ENCODE measurements at places on chromosomes 13 and 19.

- DNase-seq: no peak
Observed at GRCh38 chr13:35179494-35179893, 237.4 kb downstream of the NBEA start.

DNA sequence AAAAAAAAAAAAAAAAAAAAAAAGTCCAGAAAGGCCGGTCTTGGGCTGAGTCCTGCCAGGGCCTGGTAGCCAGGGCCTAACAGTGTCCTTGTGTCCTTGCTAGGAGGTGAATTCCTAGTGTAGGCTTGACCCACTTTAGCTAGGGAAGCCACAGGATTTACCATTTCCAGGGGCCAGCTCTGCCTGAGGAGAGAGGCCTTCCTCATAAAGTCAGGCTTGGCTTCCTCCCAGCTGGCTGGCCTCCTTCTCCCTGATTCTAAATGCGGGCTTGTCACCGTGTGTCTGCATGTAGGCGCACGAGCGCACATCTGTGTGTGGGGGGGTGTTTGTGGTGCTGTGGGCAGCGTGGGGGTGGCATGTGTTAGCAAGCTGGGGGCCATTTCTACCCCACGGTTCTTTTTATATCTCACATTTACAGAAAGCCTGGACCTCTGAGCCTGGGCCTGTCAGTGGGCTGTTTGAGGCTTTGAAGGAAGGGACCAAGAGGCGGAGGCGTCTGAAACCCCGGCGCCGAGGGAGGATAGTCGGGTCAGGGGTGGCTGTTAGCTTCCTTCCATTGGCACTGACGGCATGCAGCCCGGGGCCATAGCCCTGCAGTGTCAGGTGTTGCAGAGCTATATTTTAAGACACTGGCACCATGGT is 31.7 kb downstream of the IER2 start:
- no peak for DNase-seq

DNA sequence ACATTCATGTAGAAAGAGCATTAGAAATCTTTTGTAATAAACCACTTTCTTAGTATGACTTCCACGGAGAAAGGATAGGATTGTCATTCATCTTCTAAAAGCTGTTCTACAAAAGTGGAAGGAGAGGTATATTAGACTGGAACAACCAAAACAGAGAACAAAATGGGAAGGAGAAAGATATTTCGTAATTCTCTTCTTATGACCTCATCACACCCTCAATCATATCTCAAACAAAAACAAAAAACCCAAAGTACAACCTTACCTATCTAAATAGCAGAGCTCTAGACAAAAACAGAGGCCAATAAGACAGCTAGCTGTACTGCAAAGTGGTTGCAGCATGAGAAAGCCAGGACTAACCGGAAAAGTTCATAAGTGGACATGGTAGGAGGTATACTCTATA is 46.3 kb downstream of the DACH1 start:
- DNase-seq: no peak

- no peak for DNase-seq
Observed at GRCh38 chr13:32863596-32863995, 152.6 kb upstream of the KL start.

DNA sequence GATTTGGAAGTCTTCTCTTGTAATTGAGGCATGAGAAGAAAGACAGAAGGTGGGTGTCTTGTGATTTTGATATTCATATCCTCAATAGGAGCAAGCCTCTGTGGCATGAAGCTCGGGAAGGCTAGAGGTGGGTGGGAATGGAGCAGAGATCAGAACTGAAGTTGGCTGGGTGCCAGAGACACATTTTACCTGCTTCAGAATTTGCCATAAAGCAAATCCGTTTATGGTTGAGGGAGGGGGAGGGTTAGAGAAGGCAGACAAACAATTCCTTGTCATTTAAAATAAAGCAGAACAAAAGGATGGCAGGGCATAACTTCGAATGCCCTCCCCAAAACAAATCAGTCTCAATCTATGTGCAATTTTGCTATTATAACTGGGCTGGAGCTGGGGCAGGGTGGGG is 305.9 kb downstream of the KLF5 start:
- no peak for DNase-seq

- no peak for DNase-seq
Observed at GRCh38 chr13:41859565-41859964, 101.3 kb downstream of the VWA8 start.

DNA sequence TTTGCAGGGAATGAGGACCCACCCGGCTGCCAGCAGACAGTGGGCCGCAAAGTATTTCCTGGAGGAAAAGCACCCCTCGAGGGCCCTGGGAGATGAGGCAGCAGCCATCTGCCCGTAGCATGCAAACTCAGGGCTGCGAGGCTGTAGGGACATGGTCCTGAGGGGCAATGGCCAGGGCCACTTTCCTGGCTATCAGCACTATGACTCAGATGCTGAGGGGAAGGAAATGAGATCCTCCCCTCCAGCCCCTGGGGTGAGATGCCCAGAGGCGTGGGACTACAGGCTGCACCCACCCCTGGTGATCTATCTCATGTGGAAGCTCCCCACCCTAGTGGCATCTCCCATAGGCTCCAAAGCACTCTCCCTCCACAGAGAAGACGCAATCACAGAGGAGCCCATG is 80.1 kb downstream of the SLC7A1 start:
- no peak for DNase-seq

GRCh38 chr19:54574527-54575056 is 1.0 kb downstream of the LILRA2 start:
- no peak for DNase-seq

All from stimulated activated CD4-positive, alpha-beta T cell treated with anti-CD3 and anti-CD28 coated beads, Interleukin-4, amount 100 ng/mL, for 4 hours (primary cell).